ENCODE measurements at places on chromosomes 7 and 10. TPM values are rescaled to one million over a fixed set of nuclear protein-coding genes. Genes with fewer than 3 reads are reported as not detected.
A peak's percentile ranks its signal among the peaks of the same experiment; 100 is the strongest.

HOGA1 gene
- 35.9 TPM for polyA plus RNA-seq

VPS37D gene
- 10.0 TPM for polyA plus RNA-seq

PDK4 gene
- 17.0 TPM for polyA plus RNA-seq

LLCFC1 gene
- polyA plus RNA-seq = 0.35 TPM

GSAP gene
- polyA plus RNA-seq = 10.3 TPM

DNA sequence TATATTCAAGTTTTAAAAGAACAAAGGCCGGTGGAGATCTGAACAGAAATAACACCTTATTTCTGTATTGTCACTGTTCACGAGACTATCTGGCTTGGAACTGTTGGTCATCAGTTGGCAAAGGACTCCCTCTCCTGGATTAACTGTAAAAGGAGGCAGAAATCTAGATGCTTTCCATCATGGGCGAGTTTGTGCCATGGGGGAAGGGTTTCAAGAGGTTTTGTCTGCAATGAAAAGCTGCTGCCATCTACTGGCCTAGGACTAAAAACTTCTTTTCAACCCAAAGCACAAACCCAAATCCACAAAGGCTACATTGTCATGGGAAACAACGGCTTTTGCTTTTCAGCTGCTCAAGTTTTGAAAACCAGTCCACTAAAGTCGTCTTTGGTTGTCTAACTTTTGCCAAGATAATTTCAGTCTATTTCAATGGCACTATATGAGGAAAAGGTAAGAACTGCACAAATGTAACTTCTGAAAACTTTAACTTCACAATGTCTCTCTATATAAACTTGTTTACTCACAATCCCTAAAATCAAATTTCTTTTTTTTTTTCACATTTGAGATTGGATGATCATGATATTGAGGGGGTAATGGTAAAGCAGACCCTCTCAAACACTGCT is 196.8 kb downstream of the SKAP2 start:
- DNase-seq = peak; percentile 94

- peak; percentile 66 for DNase-seq
Observed at GRCh38 chr7:30800785-30801252, 29.6 kb downstream of the MINDY4 start.

GRCh38 chr7:6316226-6316625 is 43.8 kb upstream of the CYTH3 start:
- no peak for DNase-seq

DNA sequence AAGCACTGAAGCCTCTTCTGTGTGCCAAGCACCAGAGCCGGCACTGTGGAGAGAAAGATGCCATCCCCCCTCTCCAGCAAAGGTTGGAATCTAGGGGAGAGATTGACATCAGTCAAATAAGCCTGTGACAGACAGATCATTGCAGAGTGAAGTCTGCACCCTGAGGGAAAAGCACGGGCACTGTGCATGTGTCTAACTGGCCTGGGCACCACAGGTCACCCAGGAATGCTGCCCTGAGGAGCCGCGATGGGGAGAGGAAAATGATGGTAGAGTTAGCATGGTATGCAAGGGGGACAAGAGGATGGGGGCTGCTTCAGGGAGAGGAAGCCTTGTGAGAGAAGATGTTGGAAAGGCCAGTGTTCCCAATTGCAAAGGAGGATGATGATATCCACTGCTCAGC is 261.0 kb downstream of the GRID1 start:
- DNase-seq = no peak

DNA sequence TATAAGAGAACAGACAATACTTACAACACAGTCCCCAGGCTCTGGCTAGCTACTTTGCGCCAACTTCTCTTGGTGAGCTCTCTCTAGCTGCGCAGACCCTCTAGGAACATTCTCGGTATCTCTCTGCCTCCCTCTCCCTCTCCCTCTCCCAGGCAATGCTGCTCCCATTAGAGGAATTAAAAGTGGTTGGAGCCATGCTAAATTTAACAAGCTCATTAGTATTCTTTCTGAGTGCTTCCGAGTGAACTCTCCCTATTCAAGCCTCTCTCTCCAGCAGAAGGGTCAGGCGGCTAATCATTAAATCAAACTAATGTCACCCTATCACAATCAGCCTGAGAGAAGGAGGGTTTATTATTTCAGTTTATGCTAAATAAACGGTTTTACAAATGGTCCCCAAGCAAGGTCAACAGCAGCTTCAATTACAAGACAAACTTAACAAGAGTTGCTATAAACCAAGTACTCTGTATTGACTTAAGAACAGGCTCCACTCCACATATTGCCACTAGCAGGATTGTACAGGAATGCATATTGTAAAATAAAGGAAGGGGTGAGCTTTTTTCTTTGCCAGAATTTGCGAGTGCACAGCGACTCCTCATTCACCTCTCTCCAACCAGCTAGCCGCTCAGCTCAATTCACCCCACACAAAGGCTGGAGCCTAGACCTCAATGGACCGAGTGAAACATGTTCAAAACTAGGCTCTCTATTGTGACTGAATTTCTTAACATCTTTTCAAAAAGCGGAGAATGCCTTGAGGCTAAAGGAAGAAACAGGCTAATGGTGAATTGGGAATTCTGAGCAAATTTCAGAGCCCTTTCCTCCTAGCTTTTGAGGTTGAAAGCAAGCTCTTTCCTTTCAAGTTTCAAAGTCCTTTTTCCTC is 84.4 kb downstream of the GLI3 start:
- DNase-seq = no peak

DNA sequence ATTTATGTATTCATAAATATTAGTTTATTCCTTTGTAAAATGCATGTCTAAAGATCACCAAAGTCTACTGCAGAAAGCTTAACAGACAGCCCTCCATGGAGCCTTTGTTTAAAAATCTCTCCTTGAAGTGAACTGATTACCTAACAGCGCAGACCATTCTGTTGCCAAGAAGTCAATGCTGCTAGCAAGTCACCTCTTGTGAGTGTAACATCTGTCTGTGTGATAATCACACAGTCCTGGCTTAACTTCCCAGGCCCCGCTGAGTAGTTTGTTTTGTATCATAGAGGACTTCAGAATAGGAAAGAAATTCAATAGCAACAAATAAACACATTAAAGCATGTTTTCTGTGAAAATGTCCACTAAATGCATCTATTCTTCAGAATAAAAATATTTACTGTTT is 435.3 kb upstream of the IGFBP3 start:
- DNase-seq = no peak

DNA sequence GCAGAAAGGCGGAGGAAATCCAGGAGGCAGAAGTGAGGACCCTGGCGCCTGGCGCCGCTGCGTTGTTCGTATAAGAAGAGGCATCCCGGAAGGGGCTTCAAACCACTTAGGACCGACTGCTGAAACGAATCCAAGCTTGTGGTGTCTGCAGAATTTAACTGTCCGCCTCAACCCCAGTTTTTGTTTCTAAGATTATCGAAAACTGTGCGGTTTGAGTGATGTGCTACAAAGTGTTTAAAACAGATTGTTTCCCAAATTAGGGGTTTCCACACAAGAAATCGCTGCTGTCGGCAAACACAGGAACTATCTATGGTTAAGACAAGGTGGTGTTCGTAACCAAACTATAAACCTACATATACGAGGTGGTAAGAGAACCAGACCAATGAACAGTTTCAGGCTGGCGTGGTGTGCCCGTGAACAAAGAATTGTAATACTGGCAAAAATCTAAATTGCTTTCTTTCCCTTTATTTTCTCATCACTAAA is 835 bp upstream of the DGKI start:
- DNase-seq = no peak

- no peak for DNase-seq
Observed at GRCh38 chr7:129127601-129128000, 16.9 kb upstream of the TSPAN33 start.

GRCh38 chr7:17302575-17303142 is 4.2 kb downstream of the AHR start:
- no peak for DNase-seq

DNA sequence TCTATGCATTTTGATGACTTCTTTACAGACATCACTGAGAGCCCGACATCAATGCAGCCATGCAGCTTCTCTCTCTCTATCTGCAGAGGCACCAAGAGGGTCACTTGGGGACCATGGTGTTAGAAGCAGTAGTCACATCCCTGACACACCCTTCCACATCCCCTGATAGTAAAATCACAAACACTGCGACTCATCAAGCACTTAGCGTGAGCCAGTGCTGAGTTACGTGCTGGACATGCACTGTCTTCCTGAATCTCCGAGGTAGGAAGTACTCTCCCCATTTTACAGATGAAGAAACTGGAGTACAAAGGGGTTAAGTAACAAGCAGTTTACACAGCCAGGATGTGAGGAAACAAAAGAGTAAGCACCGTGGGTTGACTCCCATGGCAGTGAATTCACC is 109.2 kb downstream of the OSBPL3 start:
- DNase-seq = no peak

DNA sequence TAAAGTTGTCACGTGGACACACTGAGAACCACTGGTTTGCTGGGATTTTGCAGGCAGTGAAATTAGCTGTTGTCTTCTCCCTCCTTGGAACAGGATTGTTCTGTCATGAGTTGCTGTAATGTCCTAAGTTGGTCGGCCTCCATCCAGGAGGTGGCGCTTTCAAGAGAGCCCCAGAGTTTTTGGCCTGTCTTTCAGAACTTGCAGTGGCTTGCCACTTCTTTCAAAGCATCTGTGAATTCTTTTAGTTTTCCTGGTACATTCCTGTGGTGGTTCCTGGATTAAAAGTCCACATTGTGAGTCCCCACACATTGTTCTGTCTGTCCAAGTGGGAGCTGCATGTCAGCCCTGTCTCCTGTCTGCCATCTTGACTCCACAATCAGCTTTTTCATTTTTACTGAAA is 133.8 kb downstream of the PON1 start:
- DNase-seq = no peak
